ENCODE measurements at places on chromosomes 3 and 15. TPM values are rescaled to one million over a fixed set of nuclear protein-coding genes. Genes with fewer than 3 reads are reported as not detected.

GRCh38 chr15:29270976-29271375 is 1.4 kb upstream of the NSMCE3 start:
- DNase-seq = no peak

NRROS gene
- 1.8 TPM for total RNA-seq

- DNase-seq = no peak
These were observed 1.2 kb downstream of the BNC1 start for GRCh38 chr15:83283138-83283812.

QTRT2 gene
- 10.8 TPM for total RNA-seq

NDUFB5 gene
- 61.1 TPM for total RNA-seq

DNA sequence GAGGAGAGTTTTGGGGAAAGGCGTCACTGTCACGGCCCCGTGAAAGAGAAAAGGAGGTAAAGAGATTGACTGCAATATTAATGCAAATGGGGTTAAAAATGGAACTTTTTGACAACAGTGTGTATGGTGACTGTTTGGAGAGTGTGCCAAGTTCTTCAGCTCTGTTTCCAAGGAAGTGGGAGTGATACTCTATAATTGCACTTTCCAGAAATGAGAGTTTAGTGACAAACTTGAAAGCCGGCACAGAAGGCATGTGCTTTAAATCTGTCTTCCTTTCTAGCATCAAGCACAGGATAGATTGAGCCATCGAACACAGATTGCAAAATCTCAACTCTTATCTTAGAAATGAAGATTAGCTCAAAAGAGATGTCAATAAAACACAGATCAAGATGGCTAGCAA is 51.9 kb upstream of the SNRPA1 start:
- DNase-seq = no peak

DNA sequence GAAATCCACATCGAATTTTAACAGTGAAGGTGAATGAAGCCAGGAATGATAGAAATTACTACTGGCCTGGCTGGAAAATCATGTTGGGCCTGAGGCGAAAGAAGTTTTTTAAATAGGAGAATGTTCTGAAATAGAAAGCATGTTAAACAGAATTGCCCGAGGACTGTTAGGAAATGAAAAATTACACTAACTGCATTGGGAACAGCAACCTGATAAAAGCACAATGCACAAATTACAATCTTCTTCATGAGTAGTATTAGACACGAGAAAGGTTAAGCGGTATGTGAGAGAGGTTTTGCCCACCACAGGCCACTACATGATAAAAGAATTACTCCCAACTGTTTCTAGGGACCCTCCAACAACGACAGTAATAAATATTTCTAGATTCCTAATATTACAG is 18.9 kb downstream of the GBE1 start:
- DNase-seq = no peak

- no peak for DNase-seq
These were observed 1375.4 kb downstream of the NSUN3 start for GRCh38 chr3:95438274-95438673.

LRRN1 gene
- 0.63 TPM for total RNA-seq

ITIH3 gene
- total RNA-seq = 1.5 TPM

LHFPL4 gene
- total RNA-seq = 0.05 TPM
